NCI-H1694 treated with DMSO at 0.1 percent for 48 hours (cell line): ENCODE measurements at places on chromosomes 11 and 22.

DNA sequence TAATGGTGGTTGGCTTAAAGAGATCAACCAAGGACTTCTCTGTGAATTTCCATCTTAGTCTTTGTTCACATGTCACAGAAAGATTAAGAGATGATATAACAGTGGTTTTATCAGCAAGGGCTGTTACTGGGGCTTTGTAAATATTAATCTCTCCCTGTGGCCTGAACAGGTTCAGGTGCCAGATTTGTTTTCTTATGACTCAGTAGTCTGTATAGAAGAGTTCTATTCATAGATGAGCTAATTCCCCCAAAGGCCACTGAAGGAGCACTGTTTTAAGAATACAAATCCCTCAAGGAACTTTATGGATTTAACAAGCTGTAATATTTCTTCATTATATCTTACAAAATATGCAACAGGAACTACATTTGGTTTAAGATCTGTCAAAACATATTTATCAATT is 50.4 kb downstream of the TCP11L1 start:
- DNase-seq, result no peak

DNA sequence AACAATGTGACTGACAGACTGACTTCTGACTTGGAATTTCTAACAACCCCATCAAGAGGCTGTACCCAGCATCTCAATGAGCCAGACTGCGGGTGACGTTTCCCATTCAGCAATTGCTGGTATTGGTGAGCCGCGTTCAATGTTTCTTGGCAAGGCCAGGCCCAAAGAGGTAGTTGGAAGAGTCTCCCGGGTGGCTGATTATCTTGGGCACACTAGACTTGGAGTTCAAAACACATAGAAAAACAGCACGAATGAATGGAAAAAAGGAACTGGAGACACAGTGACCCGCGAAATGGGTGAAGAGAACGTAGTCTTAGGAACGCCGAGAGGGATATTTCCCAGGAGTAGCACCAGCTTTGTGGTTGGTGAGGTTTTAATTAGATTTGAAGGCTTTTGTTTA is 115.7 kb downstream of the RPS6KA4 start:
- no peak for DNase-seq

DNA sequence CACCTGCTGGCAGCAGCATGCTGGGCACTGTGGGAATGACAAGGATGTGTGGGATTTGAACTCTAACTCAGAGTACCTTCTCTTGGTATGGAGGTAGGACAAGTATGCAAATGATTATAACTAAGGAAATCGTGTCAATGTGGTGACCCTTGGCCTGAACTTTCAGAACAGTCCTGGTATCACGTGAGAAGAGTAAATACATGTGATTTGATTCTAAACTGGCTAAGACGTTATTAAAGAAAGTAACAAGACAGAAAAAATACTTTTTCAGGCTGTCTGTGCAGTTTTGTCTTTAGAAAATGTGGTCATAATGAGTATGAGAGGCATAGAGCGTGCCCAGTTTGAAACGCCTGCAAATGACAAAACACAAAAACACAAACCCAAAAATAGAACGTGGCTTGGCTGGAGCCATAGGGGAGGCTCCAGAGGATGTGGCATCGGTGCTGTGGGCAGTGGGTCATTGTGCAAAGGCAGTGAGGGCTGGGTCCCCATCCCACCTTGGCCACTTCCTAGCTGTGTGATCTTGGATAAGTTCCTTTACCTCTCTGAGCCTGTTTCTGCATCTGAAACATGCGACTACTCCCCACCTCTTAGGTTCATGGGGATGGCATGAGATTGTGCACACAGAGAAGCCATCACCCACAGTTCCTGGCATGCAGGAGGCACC is 18.4 kb upstream of the IL2RB start:
- no peak for DNase-seq

DNA sequence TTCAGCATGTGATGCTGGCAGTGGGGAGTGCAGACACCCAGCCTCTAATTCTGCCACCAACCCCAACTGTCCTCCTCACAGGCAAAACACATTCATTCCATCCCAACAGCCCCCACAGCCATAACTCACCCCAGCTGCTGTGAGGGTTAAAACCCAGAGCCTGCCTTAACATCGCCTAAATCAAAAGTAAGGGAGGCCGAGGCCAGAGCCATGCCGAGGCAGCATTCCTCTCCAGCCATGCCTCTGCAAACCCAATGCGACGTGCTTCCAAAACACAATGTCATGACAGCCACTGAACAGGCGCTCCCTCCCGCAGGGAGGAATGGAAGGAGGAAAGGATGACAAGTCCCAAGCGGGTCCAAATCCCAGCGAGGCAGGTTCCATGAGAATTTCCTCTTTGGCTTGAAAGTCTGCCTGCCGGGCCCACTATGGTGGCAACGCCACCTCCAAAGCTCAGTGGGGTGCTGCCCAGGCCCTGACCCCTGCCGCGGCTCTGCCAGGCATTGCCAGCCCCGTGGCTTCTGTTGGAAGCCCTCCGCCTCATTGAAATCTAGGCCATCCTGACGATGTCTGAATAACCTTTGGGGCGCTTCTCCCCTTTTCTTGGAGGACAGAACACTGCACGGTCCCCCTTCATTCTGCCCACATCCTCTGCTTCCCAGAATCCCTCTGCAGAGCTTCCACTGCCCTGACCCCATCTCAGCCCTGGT is 472.3 kb downstream of the BRD1 start:
- no peak for DNase-seq

DNA sequence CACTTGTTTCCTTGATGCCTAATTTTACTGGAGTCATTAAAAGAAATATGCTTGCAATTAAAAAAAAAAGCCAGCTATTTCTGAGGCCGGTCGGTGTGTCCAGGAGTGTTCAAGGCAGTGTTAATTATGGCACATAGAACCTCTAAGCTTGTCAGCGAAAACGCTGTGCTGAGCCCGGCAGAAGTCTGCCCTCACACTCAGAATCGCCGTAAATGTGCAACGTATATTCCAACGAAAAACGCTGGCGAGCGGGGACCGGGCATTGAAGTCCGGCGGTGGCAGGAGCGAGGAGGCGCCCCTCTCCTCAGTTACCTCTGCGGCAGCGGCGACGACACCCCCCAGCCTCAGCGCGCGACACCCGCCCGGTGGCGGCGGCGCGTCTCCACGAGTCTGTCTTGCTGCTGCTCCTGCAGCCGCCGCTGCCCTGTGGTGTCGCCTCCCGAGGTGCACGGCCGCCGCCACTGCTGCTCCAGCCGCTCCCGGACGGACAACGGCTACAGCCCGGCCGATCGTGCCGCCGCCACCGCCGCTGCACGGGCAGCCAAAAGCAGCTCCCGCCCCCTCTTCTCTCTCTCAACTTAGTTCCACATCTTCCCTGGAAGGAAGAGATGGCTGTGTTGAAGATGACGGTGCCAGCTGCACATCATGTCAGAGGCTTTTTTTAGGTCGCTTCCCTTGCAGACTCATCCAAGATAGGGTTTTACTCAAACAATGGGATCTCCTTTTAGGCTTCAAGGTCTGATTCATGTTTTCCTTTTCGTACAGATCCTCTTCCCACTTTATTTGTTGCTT is 56.0 kb downstream of the JAM3 start:
- DNase-seq, result no peak

DNA sequence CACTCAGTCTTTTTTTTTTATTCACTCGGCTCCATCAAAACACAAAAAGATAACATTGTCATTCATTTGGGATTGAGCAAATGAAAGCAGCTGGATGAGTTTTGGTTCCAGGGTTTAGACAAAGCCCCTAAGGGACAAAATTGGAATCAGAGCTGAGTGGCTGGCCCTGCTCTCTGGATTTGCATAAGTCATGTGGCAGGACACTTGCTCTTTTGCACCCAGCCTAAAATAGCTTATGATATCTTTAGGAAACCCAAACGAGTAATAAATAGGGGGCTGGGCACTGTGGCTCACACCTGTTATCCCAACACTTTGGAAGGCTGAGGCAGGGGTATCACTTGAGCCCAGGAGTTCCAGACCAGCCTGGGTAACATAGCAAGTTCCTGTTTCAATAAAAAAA is 11.0 kb upstream of the TMEM121B start:
- no peak for DNase-seq

GRCh38 chr22:17931400-17931825 is 92.9 kb downstream of the MICAL3 start:
- DNase-seq, result no peak
